GM06990 (cell line): ENCODE measurements at places on chromosomes 2 and 18.
A peak's percentile ranks its signal among the peaks of the same experiment; 100 is the strongest.

DNA sequence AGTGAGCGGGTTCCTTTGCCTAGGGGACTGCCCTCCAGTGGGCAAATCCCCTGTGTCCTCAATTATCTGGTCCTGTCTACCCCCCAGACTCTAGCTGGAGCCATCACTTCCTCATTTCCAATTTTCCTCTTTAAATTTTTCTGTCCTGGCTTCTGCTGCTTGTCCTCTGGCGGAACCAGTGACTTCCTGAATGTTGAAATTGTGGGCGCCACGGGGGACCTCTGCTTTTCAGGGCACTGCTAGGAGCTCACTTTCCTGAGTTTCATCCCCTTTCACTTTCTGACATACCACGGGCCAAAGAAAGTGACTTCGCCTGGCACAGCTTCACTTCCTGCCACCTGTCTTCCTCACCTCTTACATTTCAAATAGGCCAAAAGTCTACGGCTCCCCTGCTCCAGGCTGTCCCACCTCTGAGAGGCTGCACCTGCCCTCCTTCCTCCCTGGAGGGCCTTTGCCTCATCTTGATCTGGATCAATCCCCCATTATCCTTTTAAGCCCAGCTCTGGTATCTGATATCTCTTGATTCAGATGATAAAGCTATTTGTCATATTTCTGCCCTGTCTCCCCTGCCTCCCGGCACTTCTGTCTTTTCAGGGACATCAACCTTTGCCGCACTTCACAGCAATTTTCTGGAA is 1.4 kb upstream of the MARCO start:
- DNase-seq = no peak

DNA sequence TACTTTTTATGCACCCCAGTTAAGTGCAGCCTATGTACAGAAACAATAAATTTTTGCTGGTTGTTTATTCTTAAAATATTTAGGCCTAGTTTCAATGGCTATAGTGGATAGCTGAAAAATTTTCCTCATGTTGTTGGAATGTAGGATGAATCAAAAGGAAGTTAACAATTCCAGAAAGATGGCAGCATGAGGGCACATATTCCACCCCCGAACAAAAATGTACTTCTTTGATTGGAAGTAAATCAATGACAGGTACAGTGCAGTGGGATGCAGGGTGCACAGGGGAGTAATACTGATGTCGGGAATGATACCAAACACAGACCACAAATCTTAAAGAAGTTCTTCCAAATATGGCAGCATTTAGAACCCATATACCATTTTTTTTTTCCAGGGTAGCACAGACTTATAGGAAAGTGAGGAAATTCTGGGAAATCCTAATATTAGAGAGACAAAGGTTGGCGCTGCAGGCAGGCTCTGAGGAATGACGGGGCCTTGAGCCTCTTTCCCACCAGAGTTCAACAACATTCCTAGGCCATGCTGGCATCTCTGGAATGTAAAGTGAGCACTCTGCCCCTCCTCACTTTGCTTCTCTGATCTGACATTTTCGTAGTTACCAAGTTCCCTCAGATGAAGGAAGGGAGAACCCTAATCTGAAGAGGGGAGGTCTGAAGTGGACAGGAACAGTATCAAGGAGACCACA is 36.6 kb upstream of the IKZF2 start:
- DNase-seq = no peak

DNA sequence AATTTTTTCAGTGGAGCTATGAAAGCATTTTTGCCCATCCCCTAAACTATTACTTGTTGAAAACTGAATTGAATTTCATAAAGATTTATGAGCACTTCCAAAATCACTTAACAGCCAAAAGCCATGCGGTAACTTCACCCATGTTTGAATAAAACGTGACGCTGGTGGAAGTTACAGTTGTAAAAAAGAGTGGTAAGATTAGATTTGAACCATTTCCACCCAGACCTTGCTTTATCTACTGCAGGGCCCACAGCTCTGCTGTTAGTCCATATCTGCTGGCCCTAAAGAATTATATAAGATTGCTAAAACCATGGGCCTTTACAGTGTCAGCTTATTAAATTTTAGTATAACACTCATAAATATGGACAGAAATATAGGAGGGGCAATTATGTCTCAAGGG is 15.5 kb upstream of the ITGA4 start:
- DNase-seq = no peak

- DNase-seq = no peak
Observed at GRCh38 chr2:10246370-10246769, 56.3 kb upstream of the HPCAL1 start.

- DNase-seq = no peak
Observed at GRCh38 chr2:63643486-63643885, 54.7 kb downstream of the MDH1 start.

- no peak for DNase-seq
Observed at GRCh38 chr18:1253827-1254226, 349.2 kb downstream of the ADCYAP1 start.

GRCh38 chr2:143329288-143329687 is 200.1 kb downstream of the ARHGAP15 start:
- no peak for DNase-seq

GRCh38 chr2:40281021-40281940 is 170.6 kb downstream of the SLC8A1 start:
- DNase-seq = peak; percentile 34

- peak; percentile 70 for DNase-seq
Observed at GRCh38 chr2:6352247-6352646, 513.5 kb downstream of the CMPK2 start.

DNA sequence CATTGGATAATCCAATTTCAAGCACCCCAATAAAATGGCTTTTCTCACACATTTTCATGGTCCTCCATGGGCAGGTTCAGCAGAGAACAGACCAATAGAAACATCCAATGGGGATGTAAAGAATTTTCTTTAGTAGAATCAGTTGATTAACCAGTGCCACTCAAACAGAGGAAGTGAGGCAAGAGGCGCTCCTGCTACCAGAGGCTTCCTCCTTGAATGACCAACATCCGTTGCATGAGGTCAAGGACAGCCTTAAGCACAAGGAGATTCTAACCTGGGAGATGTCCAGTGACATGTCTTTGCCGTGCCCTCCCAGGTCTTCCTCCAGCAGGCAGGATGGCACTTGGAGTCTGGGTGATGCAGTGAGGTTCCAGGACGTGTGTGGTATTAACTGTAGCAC is 146.6 kb downstream of the PIEZO2 start:
- DNase-seq = no peak

- no peak for DNase-seq
Observed at GRCh38 chr2:204898928-204899640, 353.8 kb downstream of the PARD3B start.

DNA sequence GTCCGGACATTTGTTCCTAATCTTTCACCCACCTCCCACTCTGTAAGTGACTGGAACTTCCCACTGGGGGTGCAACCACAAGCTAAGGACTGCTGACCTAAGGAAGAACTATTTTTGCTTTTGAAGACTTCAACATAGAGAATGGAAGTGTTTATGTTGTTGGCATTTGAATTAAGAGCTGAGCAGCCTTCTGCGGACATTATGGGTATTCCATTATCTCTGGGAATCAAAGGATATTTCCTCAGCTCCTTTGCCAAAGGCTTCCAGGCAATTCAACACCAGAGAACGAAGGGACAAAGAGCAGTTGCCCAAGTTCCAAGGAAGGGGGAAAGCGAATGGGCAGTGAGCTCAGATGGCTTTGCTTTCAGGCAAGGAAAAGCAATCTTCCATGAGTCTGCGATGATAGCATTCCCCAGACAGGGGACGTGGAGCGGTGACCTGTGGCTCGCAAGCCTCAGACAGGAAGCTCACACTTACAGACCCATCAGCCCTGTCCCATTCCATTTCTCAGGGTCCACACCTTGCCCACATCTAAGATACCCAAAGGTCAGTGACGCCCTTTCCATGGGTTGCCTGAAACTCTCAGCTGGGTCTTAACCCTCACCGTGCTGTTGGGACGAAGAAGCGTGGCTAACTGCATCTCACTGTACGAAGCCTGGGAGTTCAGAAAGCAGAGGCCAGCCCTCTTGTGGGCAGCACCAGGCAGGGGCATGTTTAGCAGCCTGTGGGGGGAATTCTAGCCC is 116.8 kb downstream of the COPS8 start:
- no peak for DNase-seq

DNA sequence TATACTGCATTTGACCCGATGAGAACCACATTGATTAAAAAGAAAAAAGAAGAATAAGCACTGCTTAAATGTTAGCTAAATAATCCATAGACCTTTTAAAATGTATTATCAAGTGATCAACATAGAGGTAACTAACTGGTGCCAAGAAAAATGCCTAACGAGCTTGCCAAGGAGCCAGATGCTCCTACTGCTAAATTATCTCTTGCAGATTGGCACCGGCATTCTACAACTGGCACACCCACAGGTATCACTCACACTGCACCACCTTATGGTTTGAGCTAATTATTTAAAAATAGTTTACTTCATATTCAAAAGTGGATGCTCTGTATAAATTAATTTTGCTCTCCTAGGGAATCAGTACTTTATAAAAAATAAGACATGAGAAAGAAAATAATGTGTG is 341.6 kb upstream of the CDH7 start:
- no peak for DNase-seq
